Left lung (tissue), 14 donors: ENCODE measurements at places on chromosomes 7 and 10. TPM values are rescaled to one million over a fixed set of nuclear protein-coding genes. Genes with fewer than 3 reads are reported as not detected.

Gene THSD7A
- 18.4 TPM for polyA plus RNA-seq

Gene NKX2-3
- not detected for polyA plus RNA-seq

Gene GHITM
- polyA plus RNA-seq = 116 TPM

Gene NEBL
- 19.7 TPM for polyA plus RNA-seq

Gene TMUB1
- 25.2 TPM for polyA plus RNA-seq

Gene TFR2
- polyA plus RNA-seq = 0.96 TPM

Gene HABP2
- 0.62 TPM for polyA plus RNA-seq

Gene GAD2
- 0.06 TPM for polyA plus RNA-seq

Gene NOS3
- 11.3 TPM for polyA plus RNA-seq

Gene IGFBP3
- 50.0 TPM for polyA plus RNA-seq

Gene TBRG4
- 37.1 TPM for polyA plus RNA-seq

Gene ELMO1
- 55.3 TPM for polyA plus RNA-seq

Gene MSMB
- not detected for polyA plus RNA-seq

Gene DRGX
- not detected for polyA plus RNA-seq

Gene C10orf143
- polyA plus RNA-seq = 5.1 TPM

Gene CTAGE6
- not detected for polyA plus RNA-seq

Gene ACTL6B
- 0.17 TPM for polyA plus RNA-seq

Gene GDF2
- polyA plus RNA-seq = 0.22 TPM

Gene PI4K2A
- polyA plus RNA-seq = 13.9 TPM

Gene GNGT1
- polyA plus RNA-seq = 0.07 TPM

Gene SFTPA1
- 119 TPM for polyA plus RNA-seq

Gene CHRM2
- 0.60 TPM for polyA plus RNA-seq

Gene PNLIPRP2
- not detected for polyA plus RNA-seq

Gene ASAH2
- 3.3 TPM for polyA plus RNA-seq

Gene TEX36
- polyA plus RNA-seq = not detected

Gene WEE2
- polyA plus RNA-seq = 0.35 TPM

Gene TBX20
- 0.09 TPM for polyA plus RNA-seq

Gene IRF5
- 2.0 TPM for polyA plus RNA-seq

Gene MAD1L1
- polyA plus RNA-seq = 22.0 TPM

Gene RARRES2
- 182 TPM for polyA plus RNA-seq

Gene ATXN7L1
- 13.9 TPM for polyA plus RNA-seq

Gene DPP6
- polyA plus RNA-seq = 0.36 TPM

Gene SPDYE2B
- polyA plus RNA-seq = 4.7 TPM

Gene SCART1
- polyA plus RNA-seq = 1.8 TPM

Gene OR2A5
- polyA plus RNA-seq = 0.26 TPM

Gene PAX4
- not detected for polyA plus RNA-seq

Gene CALHM3
- polyA plus RNA-seq = not detected

Gene SPDYE17
- polyA plus RNA-seq = not detected

Gene EBLN1
- not detected for polyA plus RNA-seq

Gene HOXA6
- 14.9 TPM for polyA plus RNA-seq

Gene CHAT
- polyA plus RNA-seq = not detected

Gene BLNK
- polyA plus RNA-seq = 18.8 TPM

Gene GPR22
- polyA plus RNA-seq = 0.13 TPM

Gene ASZ1
- polyA plus RNA-seq = 1.4 TPM

Gene PKD1L1
- polyA plus RNA-seq = 0.20 TPM

Gene LIPF
- polyA plus RNA-seq = 0.38 TPM

Gene TUBAL3
- polyA plus RNA-seq = not detected

Gene MYH16
- polyA plus RNA-seq = 0.28 TPM

Gene KAZALD1
- 9.3 TPM for polyA plus RNA-seq

Gene KIAA1549
- polyA plus RNA-seq = 16.8 TPM

Gene UNCX
- polyA plus RNA-seq = not detected

Gene LLCFC1
- 0.57 TPM for polyA plus RNA-seq

Gene ST8SIA6
- 8.0 TPM for polyA plus RNA-seq

Gene GUSB
- 68.1 TPM for polyA plus RNA-seq

Gene AIFM2
- polyA plus RNA-seq = 6.1 TPM

Gene RHOBTB1
- 52.5 TPM for polyA plus RNA-seq
